ENCODE measurements at places on chromosomes 6 and 20. TPM values are rescaled to one million over a fixed set of nuclear protein-coding genes. Genes with fewer than 3 reads are reported as not detected.
A peak's percentile ranks its signal among the peaks of the same experiment; 100 is the strongest.

FAM217A gene
- total RNA-seq: not detected

LY6G6D gene
- not detected for total RNA-seq

TRIM26 gene
- total RNA-seq: 42.6 TPM

GRCh38 chr6:85594197-85594930 is 706 bp upstream of the SNX14 start:
- no peak for DNase-seq
- no peaks in the 10 kb centered on the region for H3K27me3 ChIP-seq
- peak overlapping the region; percentile 99 for H3K4me3 ChIP-seq
- peak overlapping the region; percentile 95 for H3K27ac ChIP-seq

DNA sequence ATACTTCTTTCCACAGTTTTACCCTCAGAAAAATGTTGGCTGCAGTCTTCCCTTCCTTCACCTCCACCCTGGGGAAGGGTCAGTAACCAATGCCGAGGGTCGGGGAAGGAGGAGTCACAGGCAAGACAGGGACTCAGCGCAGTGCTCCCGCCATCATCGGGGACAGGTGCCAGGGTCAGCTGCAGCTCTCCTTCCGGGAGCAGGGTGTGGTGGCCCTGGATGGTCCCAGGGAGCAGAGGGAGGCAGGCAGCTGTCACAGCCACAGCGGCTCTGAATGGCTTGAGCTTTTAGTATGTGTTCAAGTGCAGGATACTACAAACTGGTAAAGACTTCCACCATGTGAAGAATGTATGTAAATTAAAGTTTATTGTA is 26.0 kb upstream of the PI16 start:
- H3K27ac ChIP-seq: no peak overlapping the region
- no peak for DNase-seq
- no peak overlapping the region for H3K4me3 ChIP-seq
- H3K4me1 ChIP-seq: peaks cover 4% of the 10 kb centered on the region

GRCh38 chr20:43541214-43541613 is 17.6 kb upstream of the SGK2 start:
- no peaks in the 10 kb centered on the region for H3K4me1 ChIP-seq
- no peaks in the 10 kb centered on the region for H3K27me3 ChIP-seq
- DNase-seq: no peak
- H3K27ac ChIP-seq: no peak overlapping the region

DNA sequence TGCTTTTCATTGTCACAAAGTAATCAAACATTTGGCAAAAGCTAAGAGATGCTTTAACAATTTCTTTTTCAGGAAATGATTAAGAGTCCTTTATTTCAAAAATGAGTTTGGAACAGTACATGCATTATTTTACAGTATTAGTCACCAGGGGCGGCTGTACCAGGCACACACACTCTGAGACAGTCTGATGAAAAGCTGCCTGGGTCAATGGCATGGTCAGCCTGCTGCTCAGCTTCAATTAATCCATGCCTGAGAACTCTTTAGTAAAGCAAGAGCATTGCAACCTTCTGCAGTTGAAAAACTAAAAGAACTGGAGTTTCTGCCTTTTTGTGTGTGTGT is 105.5 kb downstream of the TULP4 start:
- no peak overlapping the region for H3K27ac ChIP-seq
- DNase-seq: no peak
- H3K27me3 ChIP-seq: no peaks in the 10 kb centered on the region
- H3K4me1 ChIP-seq: peaks cover 3% of the 10 kb centered on the region

GRCh38 chr6:137867685-137868509 is 838 bp downstream of the TNFAIP3 start:
- no peak for DNase-seq
- H3K27ac ChIP-seq: peak overlapping the region; percentile 99
- peaks cover 39% of the 10 kb centered on the region for H3K4me1 ChIP-seq
- peak overlapping the region; percentile 96 for H3K4me3 ChIP-seq
- H3K36me3 ChIP-seq: peaks cover 27% of the 10 kb centered on the region

DNA sequence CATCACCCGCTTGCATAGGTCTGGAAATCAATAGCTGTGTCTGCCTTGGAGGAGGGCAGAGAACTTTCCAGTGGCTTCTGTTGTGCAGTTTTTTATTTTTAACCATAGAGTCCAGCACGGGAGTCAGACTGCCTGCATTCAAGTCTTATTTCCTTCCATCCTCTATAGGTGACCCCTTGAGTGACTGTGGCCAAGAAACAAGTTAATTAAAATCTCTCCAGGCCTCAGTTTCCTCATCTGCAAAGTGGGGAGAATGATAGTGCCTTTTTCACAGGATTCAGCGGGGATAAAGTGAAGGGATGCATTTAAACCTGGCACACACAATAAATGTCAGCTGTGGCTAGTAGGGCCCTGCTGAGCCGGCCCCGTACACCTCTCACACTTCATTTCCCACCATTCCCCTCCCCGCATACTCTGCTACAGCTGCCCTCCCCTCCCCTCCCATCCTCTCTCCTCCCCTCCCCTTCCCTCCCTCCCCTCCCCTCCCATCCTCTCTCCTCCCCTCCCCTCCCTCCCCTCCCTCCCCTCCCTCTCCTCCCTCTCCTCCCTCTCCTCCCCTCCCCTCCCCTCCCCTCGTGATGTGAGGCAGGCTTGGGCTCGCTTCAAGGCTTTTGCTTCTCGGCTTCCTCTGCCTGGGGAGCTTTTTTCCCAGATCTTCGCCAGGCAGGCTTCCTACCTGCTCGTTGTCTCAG is 150.5 kb downstream of the TFAP2C start:
- H3K27ac ChIP-seq: no peak overlapping the region
- peaks cover 3% of the 10 kb centered on the region for H3K4me1 ChIP-seq
- no peak for DNase-seq
- no peak overlapping the region for H3K4me3 ChIP-seq

DNA sequence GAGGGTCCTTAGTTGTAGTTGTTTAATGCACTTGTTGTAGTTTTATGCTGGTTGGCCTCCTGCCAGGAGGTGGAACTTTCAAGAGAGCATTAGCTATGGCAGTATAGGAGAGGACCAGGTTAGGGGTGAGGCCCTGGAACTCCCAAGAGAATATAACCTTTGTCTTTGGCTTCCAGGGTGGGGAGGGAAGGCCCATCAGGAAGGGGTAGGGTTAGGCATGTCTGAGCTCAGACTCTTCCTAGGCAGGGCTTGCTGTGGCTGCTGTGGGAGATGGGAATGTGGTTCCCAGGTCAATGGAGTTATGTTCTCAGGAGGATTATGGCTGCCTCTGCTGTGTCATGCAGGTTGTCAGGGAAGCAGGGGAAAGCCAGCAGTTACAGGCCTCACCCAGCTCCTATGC is 20.0 kb upstream of the GABRR1 start:
- peaks cover 8% of the 10 kb centered on the region for H3K36me3 ChIP-seq
- H3K27ac ChIP-seq: no peak overlapping the region
- DNase-seq: no peak
- H3K4me3 ChIP-seq: no peak overlapping the region
- H3K27me3 ChIP-seq: peaks cover 15% of the 10 kb centered on the region
